ENCODE measurements at places on chromosomes 5 and 9.

- peak; percentile 29 for DNase-seq
These were observed 32.6 kb upstream of the TMEM250 start for GRCh38 chr9:136151214-136151804.

- DNase-seq: no peak
These were observed 43.4 kb upstream of the CDKN2B start for GRCh38 chr9:22052376-22052945.

DNA sequence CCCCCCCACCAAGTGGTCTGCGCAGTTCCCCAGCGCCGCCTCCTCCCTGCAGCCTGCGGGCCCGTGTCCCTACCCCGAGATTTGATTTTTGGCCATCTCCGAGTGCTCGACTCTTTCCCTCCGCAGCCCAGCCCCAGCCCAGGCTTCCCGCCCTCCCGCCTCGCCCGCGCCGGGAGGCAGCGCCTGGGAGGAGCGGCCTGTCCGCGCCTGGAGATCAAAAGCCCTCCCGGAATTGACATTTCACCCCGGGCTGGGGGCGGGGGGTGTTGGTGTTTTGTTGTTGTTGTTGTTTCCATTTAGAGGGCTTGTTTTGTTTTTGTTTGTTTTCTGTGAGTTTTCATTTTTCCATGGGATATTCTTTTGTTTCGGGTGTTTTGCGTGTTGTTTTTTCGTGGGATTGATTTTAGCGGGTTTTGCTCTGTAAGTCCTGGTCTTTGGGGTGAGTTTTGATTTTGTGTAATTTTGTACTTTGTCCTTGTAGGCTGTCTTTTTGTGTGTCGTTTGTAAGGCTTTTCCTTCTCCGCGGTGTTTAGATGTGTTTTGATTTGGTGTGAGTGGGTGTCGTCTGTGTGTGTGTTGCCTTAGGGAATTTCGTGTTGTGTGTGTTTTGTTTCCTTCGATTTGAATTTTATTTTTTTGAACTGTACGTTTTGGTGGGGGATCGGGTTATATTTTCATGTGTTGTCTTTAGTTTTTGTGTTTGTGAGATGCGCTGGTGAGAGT is 1.7 kb upstream of the PAX5 start:
- DNase-seq: no peak

DNA sequence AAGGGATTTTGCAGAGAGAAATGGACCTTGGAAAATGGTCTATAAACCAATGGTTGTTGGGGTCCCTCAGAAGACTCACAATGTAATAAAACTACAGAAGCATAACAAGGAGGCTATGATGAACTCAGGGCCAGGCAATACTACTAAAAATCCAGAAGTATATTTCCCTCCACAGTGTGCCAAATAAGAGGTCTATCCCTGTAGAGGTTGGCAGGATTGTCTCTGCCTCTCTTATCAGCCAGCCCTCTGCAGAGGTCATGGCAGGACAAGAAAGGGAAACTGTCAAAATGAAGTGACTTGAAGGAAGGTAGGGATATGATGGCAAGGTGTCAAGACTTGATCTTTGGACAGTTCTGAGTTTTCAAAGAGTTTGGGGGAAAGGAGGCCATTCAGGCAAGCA is 115.7 kb upstream of the NR5A1 start:
- no peak for DNase-seq

DNA sequence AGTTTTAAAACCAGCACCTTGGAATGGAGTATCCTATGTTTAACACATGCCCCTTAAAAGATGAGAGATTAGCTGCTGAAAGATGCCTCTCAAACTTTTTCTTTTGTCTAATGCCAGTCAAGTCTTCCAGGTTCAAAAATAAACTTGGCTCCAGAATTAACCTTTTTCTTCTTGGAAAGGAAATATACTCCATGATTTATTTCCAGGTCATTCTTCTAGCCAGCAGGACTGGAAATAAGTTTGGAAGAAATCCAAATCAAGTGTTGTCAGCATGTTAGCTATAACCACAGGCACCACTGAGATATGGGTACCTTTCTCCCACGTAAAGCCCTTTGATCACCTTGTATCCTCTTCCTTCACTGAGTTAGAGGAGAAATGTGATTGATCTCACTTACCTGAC is 56.1 kb downstream of the NLN start:
- DNase-seq: no peak

All from 8988T (cell line).